ENCODE measurements at places on chromosomes 12 and 14.

GRCh38 chr12:109512608-109513007 is 35.2 kb downstream of the UBE3B start:
- no peak for DNase-seq

DNA sequence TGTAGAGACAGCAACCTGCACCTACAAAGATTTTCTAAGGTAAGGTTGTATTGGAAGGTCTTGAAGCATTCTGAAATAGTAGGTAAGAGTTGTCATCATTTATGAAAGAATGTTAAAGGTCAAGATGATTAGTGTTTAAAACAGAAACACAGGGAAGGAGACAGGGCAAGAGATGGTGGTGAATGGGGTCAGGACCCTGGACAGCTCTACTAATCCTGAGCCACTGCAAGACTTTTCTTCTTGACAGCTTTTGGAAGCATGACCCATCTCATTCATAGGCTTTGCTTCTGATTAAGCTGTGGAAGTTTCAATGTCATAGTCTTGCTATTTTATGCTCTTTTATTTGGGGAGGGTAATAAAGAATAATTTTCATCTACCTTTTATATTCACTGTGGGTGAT is 75.5 kb upstream of the CAND1 start:
- no peak for DNase-seq

GRCh38 chr14:95062946-95063345 is 94.4 kb downstream of the DICER1 start:
- no peak for DNase-seq

DNA sequence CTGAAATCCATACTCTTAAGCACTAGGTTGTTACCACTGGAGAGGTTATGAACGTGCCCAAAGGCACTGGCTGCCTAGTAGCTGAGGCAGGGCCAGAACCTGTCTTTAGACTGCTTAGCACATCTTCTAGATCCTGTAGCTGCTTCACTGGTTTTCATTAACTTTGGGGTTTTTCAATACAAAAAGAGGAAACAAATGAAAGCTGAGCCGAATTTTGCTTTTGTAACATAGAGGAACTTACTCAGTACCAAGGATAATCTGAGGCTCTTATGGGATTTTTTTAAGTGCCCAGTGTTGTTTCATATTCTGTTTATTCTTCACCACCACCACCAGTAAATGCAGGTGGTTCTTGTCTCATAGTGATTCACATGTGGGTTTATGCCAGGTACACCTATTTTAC is 396.1 kb downstream of the RAD51B start:
- no peak for DNase-seq

DNA sequence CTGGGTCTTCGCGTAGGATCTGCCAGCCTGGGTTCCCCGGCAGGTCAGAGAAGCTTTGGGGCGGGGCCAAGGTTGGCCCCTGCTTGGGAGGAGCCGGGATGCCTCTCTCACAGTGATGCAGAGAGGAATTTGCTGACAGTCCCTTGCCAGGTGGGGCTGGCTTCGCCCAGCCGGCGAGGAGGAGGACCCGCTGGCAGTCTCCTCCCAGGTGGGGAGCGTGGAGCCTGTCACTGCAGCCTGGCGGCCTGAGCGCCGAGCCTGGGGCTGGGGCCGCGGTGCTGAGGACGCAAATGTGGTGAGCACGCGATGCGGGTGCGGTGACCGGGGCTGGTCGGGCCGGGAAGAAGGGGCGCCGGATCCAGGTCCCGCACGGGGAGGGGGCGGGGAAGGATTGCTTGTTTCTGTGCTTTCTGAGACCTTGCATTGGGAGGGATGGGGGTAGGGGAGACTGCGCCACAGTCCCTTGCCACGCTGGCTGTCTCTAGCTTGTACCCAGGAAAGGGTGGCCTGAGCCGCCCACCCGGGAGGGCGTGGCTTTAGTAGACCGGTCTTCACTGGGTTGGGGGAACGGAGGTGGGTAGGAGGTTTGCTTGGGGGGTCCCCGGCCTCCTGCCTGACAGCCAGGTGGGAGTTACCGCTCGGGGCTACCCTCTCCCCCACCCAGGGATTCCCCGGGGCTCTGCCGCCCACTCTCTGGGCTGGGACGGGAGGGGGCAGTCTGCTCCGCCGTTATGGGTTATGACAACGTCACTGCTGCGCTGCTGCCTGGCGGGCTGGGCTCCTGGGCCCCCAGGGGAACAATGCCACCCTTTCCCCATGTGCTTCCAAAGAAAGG is at the start of gene TMEM63C:
TSS of gene TMEM63C (plus strand) at position 196 of the 835 bp plus-strand sequence. CDS start 37,016 bp downstream, outside the sequence.
- peak; percentile 38 for DNase-seq

- peak; percentile 6 for DNase-seq
Measured at GRCh38 chr14:101110729-101111619, 207.5 kb upstream of the RTL1 start.

DNA sequence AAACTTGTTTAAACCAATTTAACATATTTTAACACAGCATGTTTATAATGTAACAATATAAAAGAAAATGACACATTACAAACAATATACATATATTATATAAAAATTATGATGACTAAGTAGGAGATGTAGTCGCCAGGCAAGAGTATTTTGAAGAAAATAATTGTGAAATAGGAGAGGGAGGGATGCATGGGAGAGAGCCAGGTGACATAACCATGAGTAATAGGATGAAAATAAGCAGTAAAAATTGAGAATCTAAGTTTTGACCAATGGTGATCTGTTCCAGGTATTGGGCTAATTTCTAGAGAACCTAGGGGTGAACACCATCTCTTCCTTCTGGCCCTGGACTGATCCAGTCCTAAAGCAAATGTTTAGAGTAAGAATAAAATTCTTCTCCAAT is 315.2 kb upstream of the G2E3 start:
- no peak for DNase-seq

GRCh38 chr12:132493482-132494178 is 3.7 kb downstream of the FBRSL1 start:
- no peak for DNase-seq

DNA sequence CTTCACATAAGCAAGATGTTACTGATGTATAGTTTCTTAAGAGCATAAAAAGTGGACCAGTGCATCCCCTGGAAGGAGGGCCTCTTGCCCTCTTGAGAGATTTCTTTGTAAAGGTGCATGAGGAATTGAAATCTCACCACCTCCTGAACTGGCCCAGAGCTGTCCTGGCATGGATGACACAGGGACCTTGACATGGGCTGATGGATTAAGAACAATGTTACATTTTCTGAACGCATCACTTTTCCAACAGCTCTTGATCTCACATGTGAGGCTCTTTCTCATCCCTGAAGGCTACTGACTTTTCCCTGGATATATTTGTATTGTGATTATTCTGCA is 360.4 kb downstream of the RGS6 start:
- no peak for DNase-seq

DNA sequence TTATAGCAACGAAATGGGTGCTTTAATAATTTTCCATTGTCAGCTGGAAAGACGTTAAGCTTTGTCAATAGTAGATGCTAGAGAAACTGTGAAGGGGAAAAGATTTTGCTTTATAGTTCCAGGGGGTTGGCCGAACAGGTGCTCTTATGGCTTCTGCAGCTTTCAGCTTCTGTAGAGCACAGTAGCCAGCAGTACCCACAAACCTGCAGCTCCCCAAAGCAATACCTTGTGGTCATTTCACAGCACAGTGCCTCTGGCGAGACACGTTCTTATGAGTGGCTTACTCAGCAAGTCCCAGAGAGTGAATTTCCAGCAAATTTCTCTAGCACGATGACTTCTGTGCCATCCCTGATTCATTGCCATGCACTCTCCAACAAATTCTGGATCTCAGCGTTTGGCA is 416.3 kb upstream of the ATP2B1 start:
- DNase-seq: no peak
